Smooth muscle cell of the coronary artery (primary cell): ENCODE measurements at places on chromosomes 7 and 10. TPM values are rescaled to one million over a fixed set of nuclear protein-coding genes. Genes with fewer than 3 reads are reported as not detected.

LIPF gene
- total RNA-seq: not detected in 2 replicates

HECW1 gene
- total RNA-seq: 2.2 TPM in 1 of 2 replicates, not detected in the other

OR2A12 gene
- total RNA-seq: not detected in 2 replicates

DRGX gene
- not detected in 2 replicates for total RNA-seq

NXPH1 gene
- not detected in 2 replicates for total RNA-seq

OR9A2 gene
- 0.12 TPM in 1 of 2 replicates, not detected in the other for total RNA-seq

ZNF727 gene
- total RNA-seq: 0.15 and 0.35 TPM in 2 replicates

TRIM73 gene
- 0.68 and 1.3 TPM in 2 replicates for total RNA-seq

SLC16A9 gene
- 0.23 and 6.2 TPM in 2 replicates for total RNA-seq

FAM237B gene
- not detected in 2 replicates for total RNA-seq

MACROH2A2 gene
- total RNA-seq: 4.2 and 11.3 TPM in 2 replicates

SPDYE6 gene
- 0.23 TPM in 1 of 2 replicates, not detected in the other for total RNA-seq

CALCR gene
- total RNA-seq: not detected in 2 replicates

MCM10 gene
- total RNA-seq: 0.35 and 2.8 TPM in 2 replicates

DDC gene
- not detected in 2 replicates for total RNA-seq

STEAP4 gene
- 0.08 and 15.0 TPM in 2 replicates for total RNA-seq

SUN3 gene
- not detected in 2 replicates for total RNA-seq

CACNA2D1 gene
- total RNA-seq: 62.2 and 71.3 TPM in 2 replicates

SMO gene
- total RNA-seq: 18.5 and 22.7 TPM in 2 replicates

EGFR gene
- total RNA-seq: 29.3 and 35.5 TPM in 2 replicates

SNCG gene
- 48.3 and 77.0 TPM in 2 replicates for total RNA-seq

PNLIPRP2 gene
- not detected in 2 replicates for total RNA-seq

FAM204A gene
- total RNA-seq: 18.1 and 44.0 TPM in 2 replicates

BEND7 gene
- total RNA-seq: 2.3 and 3.2 TPM in 2 replicates

RNF133 gene
- total RNA-seq: 0.23 TPM in 1 of 2 replicates, not detected in the other

ZWINT gene
- 2.3 and 16.1 TPM in 2 replicates for total RNA-seq

SPDYE8 gene
- not detected in 2 replicates for total RNA-seq

AS3MT gene
- 5.0 and 5.9 TPM in 2 replicates for total RNA-seq

CDC14C gene
- total RNA-seq: 0.08 TPM in 1 of 2 replicates, not detected in the other

SNX10 gene
- total RNA-seq: 1.3 TPM in 1 of 2 replicates, not detected in the other

TEX36 gene
- total RNA-seq: not detected in 2 replicates

MYOF gene
- 116 and 191 TPM in 2 replicates for total RNA-seq

ACBD7 gene
- total RNA-seq: 0.12 and 1.1 TPM in 2 replicates

GPR26 gene
- not detected in 2 replicates for total RNA-seq

TRPV5 gene
- not detected in 2 replicates for total RNA-seq

NPC1L1 gene
- total RNA-seq: 0.12 TPM in 1 of 2 replicates, not detected in the other

RASA4 gene
- 5.5 and 29.2 TPM in 2 replicates for total RNA-seq

ASB10 gene
- total RNA-seq: not detected in 2 replicates
